Thoracic aorta (tissue), 2 donors: ENCODE measurements at places on chromosomes 13 and 19.
A peak's percentile ranks its signal among the peaks of the same experiment; 100 is the strongest.

- no peak for DNase-seq
Observed at GRCh38 chr13:26433776-26434175, 123.7 kb upstream of the WASF3 start.

DNA sequence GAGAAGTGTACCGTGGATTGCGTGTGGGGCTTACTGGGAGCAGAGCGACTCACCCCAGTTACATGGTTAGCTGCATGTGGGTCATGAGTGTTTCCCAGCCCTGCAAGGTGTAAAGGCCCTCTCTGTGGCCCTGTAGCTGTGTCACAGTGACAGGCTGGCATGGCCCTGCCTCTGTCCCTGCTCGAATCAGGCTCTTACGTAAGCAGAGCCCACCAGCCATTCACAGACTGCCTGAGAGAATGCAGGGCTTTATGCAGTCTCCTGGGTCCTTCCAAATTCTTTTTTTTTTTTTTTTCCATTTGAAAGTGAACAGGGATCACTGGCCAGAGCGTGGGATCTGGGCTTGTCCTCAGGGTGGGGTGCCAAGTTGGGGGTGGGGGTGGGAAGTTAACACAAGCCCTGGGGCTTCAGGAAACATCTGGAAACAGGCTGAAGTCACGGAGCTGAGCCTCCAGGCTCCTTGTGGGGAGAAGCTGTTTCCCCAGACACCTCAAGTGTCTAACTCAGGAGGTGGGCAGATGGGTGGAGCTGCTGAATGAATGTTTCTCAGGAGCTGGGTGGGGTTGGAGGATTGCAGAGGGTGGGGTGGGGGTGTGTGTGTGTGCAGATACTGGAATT, 13.4 kb downstream of the TECR start:
- no peak for DNase-seq

DNA sequence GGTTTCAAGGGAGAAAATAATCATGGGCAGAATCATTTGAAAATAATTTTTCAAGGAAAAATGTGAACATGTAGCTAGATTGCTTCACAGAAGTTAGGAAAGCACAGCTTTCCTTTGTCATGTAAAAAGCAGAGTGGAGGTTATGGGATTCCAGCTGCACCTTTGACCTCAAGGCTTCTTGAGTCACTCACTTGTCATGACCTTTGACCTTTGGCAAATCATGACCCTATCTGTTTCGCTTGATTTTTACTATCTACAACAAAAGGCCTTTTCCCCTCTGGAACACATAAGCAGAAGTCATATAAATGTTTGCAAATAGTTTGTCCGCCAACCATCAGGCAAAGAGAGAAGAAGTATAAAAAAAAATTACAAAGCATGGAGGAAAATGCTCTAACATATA, 210.7 kb upstream of the MIR17HG start:
- no peak for DNase-seq

DNA sequence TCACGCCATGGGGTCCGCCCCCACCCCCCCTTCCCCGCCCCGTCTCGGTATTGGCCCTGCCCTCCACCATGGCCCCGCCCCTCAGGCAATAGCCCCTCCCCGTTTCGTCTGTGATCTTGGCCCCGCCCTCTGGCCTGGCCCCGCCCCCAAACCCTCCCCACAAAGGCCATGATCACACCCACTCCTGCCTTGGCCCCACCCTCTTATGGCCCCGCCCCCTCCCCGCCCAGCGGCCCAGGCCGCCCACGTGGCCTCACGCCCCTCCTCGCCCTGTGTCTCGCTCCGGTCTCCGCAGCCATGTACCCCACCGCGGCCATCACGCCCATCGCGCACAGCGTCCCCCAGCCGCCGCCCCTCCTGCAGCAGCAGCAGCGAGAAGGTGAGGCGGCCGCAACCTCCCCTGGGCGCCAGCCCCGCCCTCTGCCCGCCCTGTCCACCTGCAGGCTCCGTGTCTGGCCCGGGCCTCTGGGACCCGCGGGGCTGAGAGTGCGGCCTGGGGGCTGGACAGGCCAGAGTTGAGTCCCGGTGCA, 61.3 kb downstream of the CELF5 start:
- DNase-seq, result no peak

- no peak for DNase-seq
Observed at GRCh38 chr19:50233308-50233910, 30.0 kb downstream of the MYH14 start.

GRCh38 chr19:45424191-45425058, 708 bp upstream of the ERCC1 start:
- DNase-seq, result peak; percentile 72

GRCh38 chr13:102721800-102722231, 27.0 kb upstream of the METTL21C start:
- DNase-seq, result no peak

GRCh38 chr19:49338691-49339300, 3.6 kb downstream of the CD37 start:
- DNase-seq, result peak; percentile 42

GRCh38 chr19:10018263-10018662, 5.0 kb downstream of the RDH8 start:
- no peak for DNase-seq
